ENCODE measurements at places on chromosomes 12 and 14.
A peak's percentile ranks its signal among the peaks of the same experiment; 100 is the strongest.

- no peak for DNase-seq
Observed at GRCh38 chr12:54571193-54572188, 17.0 kb downstream of the PPP1R1A start.

GRCh38 chr14:35509846-35510245, 24.1 kb upstream of the INSM2 start:
- no peak for DNase-seq

- DNase-seq = no peak
Observed at GRCh38 chr14:102318781-102319276, 717 bp upstream of the ZNF839 start.

- DNase-seq = no peak
Observed at GRCh38 chr14:90093942-90094595, 32.3 kb downstream of the KCNK13 start.

- peak; percentile 59 for DNase-seq
Observed at GRCh38 chr14:67934087-67934486, 114.5 kb downstream of the RAD51B start.

- no peak for DNase-seq
Observed at GRCh38 chr12:23634344-23634743, 315.1 kb downstream of the SOX5 start.

GRCh38 chr12:112862636-112863290, 44.0 kb upstream of the OAS1 start:
- DNase-seq = no peak

DNA sequence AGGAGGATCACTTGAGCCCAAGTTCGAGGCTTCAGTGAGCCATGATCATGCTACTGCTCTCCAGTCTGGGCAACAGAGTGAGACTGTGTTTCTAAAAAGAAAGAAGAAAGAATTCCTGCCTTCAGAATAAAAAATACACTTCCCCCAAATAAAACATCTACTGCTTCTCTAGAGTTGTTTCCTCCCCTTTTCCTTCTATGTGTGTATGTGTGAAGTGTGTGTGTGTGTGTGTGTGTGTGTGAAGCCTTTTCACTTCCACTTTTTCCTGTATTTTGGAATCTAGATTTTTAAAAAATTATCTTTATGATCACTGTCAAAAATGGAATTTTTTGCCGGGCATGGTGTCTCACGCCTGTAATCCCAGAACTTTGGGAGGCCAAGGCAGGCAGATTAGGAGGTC, 12.6 kb upstream of the SNX6 start:
- no peak for DNase-seq

- DNase-seq = no peak
Observed at GRCh38 chr14:89884761-89885160, 69.8 kb downstream of the EFCAB11 start.

GRCh38 chr12:49971141-49971540, 1.6 kb upstream of the AQP6 start:
- DNase-seq = no peak

DNA sequence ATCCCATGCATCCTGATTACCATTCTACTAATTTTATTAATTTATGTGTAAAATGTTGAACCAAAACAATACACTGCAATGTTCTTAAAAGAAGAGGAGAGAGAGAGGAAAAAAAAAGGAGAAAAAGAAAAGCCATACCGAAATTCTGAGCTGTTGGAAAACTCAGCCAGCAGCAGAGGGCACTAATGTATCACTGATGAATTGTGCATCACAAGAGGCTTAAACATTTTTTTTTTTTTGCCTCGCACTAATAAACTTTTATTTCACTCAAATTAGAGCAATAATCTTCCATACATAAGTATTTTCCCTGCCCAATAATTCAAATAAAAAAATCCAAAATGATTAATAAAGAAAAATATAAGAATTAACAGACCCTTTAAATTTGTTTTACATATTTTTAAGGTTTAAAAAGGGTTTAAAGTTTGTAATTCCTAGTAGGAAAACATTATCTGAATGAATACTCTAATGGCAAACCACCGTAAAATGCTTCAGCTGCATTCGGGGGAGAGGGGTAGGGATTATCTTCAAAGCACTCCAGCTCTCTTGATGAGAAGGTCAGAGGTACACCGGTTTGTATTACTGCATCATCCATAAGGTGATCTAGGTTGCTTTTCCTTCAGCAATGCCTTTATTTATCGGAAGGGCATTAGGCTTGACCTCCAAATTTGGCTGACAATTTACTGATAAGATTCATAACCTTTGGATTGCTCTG, 41.9 kb downstream of the ATP23 start:
- DNase-seq = no peak

DNA sequence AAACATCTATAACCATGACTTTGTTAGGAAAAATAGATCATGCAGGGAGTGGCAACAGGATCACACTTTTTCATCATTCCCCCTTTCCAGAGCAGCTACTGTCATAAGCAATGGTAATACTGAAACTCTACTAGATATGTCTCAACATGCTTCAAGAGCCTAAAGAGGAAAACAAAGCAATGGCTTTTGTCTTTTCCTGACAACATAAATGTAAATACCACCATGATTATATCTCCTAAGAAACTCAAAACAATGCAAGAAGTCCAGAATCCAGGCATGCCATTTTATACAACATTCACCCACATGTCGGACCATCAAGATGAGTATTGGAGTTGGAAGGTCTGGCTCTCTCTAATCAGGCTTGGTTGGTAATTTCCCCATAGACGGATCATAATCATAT, 78.7 kb downstream of the KIF21A start:
- no peak for DNase-seq

DNA sequence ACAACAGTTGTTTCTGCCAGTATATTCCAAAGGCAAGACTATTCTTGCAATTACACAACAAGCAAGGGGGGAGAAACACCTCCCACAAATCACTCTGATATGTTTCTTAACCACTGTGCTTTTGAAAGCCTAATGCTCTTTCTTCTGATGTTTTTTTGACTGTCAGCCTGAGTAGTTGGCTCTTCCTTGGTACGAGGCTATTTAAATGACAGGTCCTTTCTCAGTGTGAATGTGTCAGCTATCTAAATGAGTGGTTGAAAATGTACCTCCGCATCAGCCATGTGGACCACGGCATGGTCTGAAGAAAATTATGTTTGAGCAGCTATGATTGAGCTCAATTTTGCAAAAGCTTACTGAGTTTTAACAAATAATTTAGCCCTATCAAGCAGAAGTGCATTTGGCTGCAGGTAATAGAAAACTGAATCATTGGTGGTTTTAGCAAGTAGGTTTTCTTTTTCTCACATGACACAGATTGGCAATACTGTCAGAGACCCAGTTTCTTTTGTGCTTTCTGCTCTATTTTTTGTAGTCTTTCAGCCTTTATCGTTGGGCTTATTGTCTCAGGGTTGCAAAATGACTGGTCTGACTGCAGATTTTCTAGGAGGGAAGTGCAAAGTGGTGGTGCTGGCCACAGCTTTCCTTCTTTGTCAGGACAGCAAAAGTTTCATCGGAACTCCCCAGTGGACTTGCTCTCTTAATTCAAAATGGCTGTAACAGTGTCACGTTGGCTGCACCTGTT, 162.8 kb downstream of the RGS6 start:
- no peak for DNase-seq

DNA sequence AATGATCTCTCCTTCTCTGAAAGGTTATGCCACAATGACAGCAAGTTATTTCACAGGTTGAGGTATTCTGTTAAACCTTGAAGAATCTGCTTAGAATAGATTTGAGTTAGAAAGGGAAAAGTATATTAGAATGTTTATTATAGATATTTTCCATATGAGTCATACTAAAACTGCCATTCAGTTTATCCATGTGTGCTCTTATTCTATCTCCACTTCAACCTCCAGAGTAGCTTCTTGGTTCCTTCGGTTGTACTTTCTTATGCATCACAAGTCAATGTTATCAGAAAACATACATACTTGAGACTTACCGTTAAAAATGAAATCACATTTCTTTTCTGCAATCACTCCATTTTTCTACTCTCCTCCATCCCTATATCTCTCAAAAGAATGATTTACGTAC, 197.7 kb downstream of the BCAT1 start:
- no peak for DNase-seq

- DNase-seq = peak; percentile 40
Observed at GRCh38 chr14:93533842-93534241, 103.1 kb downstream of the UNC79 start.

GRCh38 chr12:104546575-104546974, 89.8 kb downstream of the CHST11 start:
- no peak for DNase-seq

DNA sequence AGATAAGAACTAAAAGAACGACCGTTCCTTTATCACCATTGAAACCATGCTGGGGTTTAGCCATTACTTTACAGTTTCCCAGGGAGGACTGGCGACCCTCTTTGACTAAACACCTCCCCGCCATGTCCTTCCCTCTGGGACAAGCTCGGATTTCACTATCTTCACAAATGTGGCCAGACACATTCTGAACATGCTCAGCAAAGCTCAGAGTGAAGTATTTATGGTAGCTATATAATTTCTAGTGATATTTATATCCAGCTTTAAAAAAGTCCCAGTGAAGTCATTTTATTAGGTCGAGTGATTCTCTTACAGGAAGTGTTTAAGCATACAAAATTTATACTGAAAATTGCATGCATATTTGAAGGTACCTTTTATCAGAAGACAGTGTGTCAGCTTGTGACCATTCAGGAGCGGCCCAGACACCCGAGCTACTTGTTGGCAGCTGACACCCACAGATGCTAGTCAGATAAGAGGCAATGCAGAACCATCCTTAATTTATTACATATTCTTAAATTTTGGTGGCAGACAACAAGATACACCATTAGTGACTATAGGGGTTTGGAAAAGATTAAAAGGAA, 36.8 kb downstream of the NIN start:
- no peak for DNase-seq

DNA sequence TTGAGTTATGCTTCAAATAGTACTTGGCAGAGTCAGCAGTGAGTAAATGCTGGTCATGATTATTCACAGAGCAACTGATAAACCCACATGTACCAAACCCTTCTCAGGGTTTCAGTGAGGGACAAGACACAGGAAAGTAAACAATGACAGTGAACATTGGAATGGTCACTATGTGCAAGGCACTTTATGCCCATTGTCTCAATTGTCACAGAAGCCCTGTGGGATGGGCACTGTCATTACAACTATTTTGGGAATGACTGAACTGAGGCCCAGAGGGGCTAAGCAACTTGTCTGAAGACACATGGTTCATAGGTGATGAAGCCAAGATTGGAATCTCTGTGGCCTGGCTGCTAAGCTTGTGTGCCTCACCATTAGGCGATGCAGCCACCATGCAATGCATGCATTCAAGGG, 238.5 kb downstream of the RBM19 start:
- no peak for DNase-seq

DNA sequence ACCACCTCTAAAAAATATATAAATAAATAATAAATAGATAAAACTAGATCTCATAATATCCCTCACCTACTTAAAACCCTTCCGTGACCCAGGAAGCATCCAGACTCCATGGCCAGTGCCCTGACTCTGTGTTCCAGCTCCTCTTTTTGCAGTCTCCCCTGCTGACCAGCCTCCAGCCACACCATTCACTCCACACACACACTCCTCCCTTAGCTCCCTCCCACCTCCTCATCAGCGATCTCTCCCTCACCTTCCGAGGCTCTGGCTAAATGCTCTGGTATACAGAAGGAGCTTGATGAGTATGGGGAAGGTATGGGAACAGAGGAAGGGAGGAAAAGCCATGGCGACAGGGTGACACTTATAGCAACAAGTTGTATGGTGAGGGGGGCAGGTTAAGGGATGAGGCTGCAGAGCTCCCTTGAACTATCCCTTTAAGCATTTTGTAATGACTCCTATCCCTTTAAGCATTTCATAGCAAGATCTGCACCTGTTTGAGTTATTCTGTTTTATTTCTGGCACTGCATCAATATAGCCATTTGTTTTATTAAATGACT, 26.1 kb upstream of the EIF4B start:
- DNase-seq = no peak

DNA sequence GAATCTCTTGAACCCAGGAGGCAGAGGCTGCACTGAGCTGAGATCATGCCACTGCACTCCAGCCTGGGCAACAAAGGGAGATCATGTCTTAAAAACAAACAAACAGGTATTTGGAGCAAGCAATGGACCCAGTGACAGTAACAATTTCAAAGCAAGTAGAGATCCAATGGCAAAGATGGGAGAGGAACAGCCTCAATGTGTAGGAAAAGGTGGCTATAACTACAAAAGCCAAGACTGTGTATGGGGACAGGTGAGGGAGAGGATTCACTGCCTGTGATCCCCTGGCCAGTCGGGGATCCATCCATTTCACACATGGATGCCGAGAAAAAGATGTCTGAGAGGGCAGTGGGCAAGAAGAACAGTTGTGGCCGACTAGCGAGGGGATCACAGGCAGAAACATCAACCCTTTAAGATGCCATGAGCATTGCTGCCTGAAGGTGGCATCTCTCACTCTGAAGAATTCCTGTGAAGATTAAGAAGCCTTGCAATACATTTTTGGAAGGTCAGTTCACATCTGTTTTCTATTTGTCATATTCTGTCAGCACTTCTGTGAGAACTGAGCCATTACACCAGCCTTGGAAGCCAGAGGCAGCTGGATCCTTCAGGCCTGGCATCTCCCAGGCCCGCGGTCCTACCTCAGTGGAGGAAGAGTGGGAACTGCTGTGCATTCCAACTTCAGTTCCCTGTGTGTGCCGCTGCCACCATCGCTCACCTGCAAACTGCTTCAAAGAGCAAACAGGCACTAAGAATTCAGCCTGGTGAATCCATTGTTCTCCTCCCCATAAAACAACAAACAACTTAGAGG, 54.5 kb upstream of the FRS2 start:
- DNase-seq = peak; percentile 21

DNA sequence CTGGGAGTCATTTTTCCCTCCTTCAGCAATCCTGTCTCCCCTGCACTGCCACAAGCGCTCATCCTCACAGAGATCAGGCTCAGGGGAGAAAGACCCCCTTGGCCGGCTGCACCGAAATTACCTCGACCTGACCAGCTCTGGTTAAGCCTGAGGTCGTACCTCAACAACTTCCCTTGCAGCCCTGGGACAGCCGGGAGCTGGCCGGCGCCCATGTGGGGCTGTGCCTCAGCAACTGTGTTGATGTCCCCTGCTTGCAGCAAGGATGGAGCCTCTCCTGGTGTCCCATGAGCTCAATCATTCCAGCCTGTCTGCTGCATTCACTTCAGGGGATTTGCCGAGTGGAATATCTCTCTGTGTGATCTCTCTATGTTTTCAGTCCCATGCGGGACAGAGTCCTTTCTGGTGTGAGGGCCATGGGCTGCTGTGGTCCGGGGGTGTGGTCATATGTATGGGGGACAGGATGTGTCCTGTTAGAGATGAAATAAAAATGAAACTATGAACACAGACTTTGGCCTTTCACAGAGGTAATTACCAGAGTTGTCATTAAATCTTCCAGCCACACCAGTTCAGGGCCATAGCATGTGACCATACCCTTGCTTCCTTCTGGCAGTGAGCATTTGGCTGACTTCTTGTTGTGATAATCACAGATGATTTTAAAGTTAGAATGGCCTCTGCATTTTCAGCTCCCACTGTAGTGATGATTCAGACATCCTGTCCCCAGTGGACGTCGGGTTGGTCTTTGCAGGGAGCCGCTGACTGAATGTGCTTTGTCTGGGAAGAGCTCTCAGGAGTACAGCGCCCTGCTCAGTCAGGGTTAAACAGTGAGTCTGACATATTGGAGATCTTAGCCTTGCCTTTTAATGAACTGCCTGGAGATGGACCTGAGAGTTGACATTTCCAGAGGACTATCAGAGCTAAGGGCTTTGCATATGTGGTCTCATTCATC, 405.9 kb downstream of the AACS start:
- no peak for DNase-seq
